Activated T-helper 1 cell treated with Interleukin-2 at 50 U/mL for 16 hours (primary cell): ENCODE measurements at places on chromosomes 13 and 19.
A peak's percentile ranks its signal among the peaks of the same experiment; 100 is the strongest.

GRCh38 chr13:39353988-39354387, 249.0 kb downstream of the LHFPL6 start:
- DNase-seq: no peak

DNA sequence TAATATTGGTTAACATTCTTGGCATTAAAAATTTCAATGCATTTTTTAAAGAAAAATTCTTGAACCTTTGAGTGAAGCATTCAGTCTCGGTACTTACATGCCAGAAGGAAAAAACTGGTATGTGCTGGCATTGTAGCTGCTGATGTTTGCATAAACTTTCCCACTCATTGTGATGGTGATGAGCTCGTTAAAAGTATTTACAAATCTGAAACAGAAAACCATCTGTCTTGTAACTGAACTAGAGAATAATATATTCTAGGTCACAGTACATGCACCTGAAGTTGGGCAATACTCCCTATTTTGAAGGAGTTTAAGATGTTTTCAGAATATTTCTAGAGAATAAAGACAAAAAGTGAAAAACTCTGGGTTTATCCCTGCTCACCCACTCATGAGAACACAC, 64.1 kb downstream of the SLC15A1 start:
- no peak for DNase-seq

- DNase-seq: no peak
Measured at GRCh38 chr19:33950091-33950750, 153.6 kb downstream of the KCTD15 start.

DNA sequence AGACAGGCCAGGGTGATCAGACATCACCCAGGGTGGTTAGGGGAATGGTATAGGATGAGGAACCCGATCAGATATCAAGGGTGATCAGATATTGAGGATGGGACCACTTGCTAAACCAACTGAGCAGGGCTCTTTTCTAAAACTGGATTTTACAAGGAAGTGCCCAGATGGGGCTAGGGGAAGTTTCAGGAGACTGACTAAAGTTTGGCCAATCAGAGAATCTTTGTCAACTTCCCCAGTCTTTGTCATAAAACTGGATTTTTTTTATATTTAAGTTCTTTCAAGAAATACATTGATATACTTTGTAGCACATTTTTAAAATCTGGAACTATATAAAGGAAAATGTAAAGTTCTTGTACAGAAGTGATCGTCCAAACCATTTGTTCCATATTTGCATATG, 30.5 kb upstream of the DLEU7 start:
- DNase-seq: no peak

- no peak for DNase-seq
Measured at GRCh38 chr13:48096670-48097069, 1.8 kb upstream of the MED4 start.

- DNase-seq: peak; percentile 82
Measured at GRCh38 chr13:30408319-30409101, 13.8 kb upstream of the UBE2L5 start.

DNA sequence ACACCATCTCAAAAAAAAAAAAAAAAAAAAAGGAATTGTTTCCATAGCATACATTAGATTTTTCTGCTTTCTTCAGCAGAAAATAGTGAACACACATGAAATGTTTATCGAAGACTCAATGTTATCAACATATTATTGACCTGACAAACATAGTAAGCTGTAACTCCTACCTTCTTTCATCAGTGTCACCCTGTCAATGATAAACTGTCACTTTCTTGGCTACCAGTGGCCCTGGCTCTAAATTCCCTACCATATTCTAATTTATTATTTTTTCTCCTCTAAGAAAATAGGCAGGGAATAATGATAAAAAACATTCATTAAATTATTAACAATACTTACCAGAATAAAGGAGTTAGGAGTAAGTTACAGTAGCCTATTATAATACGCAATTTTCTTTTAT, 127.3 kb upstream of the KLHL1 start:
- DNase-seq: no peak

GRCh38 chr13:48536621-48537250, 3.9 kb upstream of the RCBTB2 start:
- no peak for DNase-seq

DNA sequence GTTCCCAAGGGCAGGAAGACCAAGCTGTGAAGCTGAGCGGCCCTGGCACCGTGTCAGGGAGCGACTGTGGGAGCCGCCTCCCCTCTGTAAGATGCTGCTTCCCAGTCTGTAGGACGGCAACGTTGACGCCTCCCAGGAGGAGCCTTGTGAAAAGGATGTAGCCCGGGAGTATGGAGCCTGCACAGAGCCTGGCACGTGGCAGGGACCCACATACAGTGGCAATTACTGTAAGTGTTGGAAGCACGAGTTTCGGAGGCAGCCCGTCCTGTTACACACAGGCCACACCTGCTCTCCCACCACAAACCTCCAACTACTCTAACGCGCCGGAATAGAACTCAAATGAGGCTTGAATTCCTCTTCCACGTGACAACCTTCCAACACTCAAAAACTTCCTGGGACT, 6.6 kb downstream of the RAB20 start:
- DNase-seq: no peak

- DNase-seq: no peak
Measured at GRCh38 chr19:28466107-28467045, 746.6 kb downstream of the UQCRFS1 start.

GRCh38 chr19:9641810-9642209, 20.8 kb upstream of the ZNF561 start:
- DNase-seq: no peak

DNA sequence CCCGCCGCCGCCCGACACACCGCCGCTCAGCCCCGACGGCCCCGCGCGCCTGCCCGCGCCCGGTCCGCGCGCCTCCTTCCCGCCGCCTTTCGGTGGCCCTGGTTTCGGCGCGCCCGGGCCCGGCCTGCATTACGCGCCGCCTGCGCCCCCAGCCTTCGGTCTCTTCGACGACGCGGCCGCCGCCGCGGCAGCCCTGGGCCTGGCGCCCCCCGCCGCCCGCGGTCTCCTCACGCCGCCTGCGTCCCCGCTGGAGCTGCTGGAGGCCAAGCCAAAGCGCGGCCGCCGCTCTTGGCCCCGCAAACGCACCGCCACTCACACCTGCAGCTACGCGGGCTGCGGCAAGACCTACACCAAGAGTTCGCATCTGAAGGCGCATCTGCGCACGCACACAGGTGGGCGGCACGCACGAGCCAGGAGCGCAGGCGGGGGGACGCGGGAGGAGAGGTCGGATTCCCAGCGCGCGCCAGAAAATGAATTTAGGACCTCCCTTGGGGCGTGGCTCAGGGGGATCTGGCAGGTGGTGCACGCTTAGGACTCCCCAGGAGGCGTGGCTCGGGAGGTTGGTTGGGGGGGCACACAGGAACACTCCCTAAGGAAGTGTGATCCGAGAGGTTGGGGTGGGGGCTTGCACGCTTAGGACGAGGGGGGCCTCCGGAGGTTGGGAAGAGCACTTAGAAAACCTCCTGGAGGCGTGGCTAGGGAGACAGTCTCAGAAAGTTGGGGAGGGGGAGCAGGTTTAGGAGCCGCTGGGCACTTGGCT, 1.2 kb downstream of the KLF2 start:
- peak; percentile 49 for DNase-seq

DNA sequence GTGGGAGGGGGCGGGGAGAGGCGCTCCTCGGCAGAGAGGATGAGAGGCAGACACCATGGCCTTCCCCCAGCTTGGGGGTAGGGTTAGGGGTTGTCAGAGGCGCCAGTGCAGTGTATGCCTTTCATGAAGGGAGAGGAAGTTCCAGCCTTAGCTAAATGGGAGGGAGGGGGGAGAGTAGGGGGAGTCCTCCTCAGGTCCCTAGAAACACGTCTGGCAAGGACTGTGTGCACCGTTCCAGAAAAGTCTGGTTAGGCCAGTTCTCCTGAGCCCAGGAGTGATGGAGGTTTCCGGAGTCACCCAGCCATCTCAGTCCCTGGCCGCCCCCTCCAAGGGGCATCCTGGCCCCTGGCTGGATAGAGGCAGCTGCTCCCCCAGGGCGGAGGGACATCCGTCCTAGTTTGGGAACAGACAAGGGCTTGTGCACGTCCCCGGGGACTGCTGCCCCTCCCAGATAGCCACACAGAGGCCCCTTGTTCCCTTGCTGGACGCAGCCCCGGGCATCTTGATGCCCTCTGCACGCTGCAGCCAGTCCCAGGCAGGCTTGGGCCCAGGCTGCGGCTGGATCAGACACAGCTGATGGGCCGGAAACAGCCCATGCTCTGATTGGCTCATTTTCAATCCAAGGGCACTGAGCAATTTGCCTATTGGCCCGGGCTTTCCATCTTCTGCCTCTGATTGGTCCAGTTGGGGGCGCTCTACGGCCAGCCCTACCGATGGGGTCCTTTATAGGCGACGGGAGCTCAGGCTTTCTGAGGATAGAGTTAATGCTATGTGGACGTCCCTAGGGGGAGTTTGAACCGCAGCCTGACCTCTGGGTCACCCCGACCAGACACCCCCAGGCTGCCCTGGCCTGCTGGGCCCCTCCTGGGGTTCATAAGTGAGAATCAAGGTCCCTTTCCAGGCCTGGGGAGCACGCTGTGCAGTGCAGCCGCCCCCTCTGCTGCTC, 3.8 kb downstream of the S1PR2 start:
- DNase-seq: no peak

GRCh38 chr19:29488316-29488715, 37.5 kb upstream of the VSTM2B start:
- no peak for DNase-seq

GRCh38 chr13:35722458-35723052, 246.1 kb upstream of the MAB21L1 start:
- DNase-seq: no peak

- DNase-seq: no peak
Measured at GRCh38 chr13:59906413-59907049, 257.2 kb downstream of the DIAPH3 start.

DNA sequence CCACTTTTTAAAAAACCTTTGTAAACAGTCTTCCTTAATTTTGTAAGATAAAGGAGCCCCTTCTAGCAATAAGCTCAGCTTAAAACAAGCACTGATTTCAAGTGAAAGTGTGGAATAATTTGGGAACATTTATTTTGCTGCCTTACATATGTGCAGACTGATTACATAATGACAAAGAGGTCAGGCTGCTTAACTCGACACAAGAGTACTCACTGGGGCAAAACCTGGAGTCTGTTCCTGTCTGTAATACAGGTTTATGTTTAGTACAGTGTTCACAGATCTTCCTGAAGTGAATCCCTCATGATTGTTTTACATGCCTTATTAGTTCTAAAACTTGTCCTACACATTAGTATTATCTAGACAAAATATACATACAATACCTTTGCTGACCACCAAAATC, 609.8 kb downstream of the LMO7 start:
- DNase-seq: no peak

DNA sequence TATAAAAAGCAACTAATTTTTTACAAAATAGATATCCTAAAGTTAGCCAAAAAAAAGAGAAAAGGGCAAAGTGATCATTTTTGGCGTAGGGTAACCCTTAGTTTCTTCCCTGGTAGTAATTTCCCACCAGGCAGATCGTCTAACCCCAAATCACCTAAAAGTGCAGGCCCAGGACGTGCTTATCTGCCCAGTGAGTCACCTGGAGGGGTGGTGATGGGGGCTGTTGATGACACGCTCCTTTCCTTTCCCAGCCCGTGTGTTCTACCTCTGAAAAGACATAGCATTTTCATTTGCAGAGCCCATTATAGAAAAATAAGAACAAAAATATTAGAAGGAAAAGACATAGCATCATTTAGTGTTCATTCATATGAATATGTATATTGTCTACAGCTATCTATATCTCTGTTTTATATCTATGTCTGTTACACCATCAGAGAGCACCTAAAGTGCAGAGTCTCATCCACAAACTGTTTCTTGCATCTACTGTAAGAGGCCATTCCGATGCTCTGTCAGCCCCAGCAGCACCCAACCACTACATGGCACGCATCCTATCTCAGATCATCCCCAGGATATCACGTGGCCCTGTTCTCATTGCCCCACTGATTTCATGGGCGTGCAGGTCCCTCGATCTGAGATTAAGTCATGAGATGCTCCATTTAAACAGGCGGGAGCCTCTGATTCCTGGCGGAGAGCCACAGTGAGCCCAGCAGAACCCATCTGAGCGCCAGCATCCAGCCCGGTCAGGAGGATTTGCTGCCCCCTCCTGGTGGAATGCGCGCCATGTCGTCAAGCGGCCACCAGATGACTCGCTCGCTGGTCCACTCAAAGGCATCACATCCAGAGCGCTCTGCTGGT, 8.5 kb upstream of the LILRB3 start:
- DNase-seq: peak; percentile 70

DNA sequence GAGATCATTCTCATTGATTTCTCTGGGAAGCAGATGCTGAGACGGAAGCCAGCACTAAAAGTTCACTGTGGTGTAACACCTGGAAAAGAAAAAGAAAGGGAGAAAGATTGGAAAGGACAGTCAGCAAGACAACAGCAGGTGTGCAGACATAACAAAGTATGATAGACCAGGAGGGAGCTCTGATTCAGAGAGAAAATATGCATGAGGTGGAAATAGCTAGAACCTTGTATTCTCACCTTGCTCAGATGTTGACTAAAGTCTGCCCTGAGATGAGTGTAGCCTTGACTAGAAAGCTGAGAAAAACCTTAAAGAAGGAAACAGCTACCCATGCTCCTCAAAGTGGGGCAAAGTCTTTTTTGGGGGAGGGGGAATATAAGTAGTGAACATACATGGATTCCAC, 1711.8 kb downstream of the EFNB2 start:
- no peak for DNase-seq

- DNase-seq: no peak
Measured at GRCh38 chr13:61857198-61857597, 441.5 kb upstream of the PCDH20 start.

- DNase-seq: no peak
Measured at GRCh38 chr13:59444210-59444857, 719.4 kb downstream of the DIAPH3 start.

DNA sequence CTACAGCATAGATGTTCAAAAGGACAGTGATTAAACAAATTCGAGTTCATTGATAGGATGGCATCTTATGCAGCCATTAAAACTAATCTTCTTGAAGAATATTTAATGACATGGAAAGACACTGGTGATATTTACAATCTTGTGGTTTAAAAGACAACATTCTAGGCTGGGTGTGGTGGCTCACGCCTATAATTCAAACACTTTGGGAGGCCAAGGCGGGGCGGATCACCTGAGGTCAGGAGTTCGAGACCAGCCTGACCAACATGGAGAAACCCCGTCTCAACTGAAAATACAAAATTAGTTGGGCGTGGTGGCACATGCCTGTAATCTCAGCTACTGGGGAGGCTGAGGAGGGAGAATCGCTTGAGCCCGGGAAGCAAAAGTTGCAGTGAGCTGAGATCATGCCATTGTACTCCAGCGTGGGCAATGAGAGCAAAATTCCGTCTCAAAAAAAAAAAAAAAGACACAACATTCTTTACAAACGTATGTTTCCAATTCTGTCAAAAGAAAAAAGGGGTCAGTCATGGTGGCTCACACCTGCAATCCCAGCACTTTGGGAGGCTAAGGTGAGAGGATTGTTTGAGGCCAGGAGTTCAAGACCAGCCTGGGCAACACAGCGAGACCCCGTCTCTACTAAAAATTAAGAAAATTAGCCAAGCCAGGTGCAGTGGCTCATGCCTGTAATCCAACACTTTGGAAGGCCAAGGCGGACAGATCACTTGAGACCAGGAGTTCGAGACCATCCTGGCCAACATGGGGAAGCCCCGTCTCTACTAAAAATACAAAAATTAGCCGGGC, 2.5 kb upstream of the PAK4 start:
- DNase-seq: no peak

GRCh38 chr19:37929355-37929923, 22.4 kb downstream of the SIPA1L3 start:
- no peak for DNase-seq

GRCh38 chr19:2613507-2614295, 88.8 kb downstream of the GNG7 start:
- DNase-seq: peak; percentile 38
